NCI-H510A treated with DMSO at 0.1 percent for 48 hours (cell line): ENCODE measurements at places on chromosomes 16 and 17.

DNA sequence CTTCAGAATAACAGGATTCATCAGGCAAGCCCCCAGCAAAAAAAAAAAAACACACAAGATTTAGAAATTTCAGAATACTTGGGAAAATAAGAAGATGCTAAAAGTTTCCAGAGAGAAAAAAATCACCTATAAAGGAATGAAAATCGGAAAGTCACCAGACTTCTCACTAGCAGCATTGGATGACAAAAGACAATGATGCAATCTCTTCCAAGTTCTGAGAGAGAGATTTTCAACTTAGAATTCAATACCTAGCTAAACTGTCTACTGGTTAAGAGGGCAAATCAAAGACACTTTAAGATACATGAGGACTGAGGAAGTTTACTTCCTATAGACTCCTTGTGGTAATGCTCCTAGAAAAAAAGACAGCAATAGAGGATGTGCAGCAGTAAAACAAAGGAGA, 23.9 kb upstream of the TNS4 start:
- DNase-seq = no peak

DNA sequence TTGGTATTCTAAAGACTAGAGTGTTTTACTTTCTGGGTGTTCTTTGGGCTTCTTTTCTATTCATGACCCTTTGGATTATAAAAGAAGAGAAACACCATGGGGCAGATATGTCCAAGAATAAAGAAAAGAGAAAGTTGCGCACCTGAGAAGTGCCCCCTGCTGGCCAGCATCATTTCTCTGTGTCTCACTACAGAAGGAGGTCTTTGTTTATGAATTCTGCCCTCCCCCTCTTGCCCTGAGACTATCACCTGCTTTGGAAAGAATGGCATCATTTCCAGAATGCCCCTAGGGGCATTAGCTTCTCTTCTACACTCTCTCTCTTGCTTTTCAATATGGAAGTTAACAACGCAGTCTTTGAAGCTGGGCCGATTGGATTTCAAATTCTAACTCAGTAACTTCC, 45.0 kb downstream of the CDH13 start:
- DNase-seq = no peak

DNA sequence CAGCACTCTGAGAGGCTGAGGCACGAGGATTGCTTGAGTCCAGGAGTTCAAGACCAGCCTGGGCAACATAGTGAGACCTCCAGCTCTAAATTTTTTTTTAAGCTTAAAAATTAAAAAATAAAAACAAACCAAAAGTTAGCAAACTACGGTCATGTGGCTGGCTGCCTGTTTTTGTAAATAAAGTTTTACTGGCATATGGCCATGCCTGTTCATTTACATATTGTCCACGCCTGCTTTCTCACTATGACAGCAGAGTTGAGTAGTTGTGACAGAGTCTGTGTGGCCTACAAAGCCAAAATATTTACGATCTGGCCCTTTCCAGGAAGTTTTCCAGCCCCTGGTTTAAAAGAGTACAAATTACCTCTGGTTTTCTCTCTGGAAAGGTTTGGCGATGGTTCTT, 3.3 kb downstream of the SLX4 start:
- DNase-seq = no peak

DNA sequence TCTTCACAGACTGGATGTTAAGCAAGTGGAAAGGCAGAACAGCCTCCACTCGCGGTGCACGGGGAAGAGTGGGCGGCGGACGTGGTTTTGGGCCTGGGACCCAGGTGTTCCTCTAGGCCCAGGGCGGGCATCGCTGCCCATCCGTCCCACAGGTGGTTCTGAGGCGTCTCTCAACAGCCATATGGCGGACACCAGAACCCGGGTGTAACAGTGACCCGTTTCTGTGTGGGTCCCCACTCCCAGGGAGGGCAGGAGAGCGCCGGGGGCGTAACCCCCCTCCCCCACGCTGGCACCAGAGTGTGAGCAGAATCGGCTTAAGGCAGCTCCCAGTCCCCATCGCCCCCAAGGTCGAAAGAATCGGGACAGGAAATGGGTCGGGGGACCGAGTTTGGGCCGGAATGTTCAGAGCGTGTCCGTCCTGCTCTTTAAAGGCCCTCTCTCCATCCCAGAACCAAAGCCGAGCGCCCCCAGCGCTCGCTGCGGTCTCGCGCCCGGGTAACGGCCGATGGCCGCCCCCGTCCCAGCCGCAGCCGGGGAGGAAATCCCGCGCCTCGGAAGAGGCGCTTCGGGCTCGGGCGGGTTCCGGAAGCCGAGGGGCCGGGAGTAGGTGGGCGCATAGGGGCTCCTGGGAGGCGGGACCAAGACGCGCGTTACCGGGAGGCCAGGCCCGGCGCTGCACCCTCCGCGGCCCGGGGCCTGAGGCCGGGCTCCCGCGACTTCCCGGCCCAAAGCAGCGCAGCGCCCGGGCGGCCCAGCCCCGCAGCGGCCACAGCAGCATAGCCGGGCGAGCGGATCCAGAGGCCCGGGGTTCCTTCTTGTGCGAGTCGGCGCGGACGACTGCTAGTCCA, at the start of gene TK2:
TK2 (minus strand) TSS at position 839 of the 848 bp plus-strand sequence; CDS start at position 778, 61 bp downstream.
- no peak for DNase-seq

- no peak for DNase-seq
These were observed 81.8 kb upstream of the TBC1D3K start for GRCh38 chr17:37842401-37842800.

DNA sequence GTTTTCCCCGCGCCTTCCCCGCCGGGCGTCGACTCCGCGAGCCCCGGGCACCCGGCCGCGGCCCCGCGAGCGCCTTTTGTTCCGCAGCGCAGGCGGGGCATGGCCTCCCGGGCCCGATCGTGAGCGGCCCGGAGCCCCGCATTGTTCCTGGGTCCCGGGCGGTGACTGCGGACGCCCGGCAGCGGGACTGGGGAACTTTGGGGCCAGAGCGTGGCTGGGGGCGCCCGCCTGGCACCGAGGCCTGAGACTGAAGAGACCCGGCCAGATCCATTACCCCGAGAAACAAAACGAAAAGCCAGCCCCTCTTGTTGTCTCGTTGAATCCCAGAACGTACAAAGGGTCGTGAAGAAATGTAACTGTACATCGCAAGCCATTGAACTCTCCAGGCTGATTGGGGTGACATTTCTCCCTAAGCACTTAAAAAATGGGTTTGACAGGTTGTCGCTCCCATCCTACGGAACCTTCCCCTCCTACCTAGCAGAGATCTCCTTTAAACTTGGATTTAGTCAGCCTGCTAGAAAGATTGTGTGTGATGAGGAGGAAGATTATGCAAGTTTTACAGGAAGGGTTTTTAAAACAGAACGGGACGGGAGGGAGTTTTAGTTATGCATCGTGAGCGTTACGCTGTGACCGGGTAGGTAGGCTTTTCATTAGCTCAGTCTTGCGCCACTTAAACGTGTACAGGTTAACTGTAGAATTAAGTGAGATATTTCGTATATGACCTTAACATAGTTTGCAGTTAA, 825 bp downstream of the METTL9 start:
- DNase-seq = peak; percentile 74

DNA sequence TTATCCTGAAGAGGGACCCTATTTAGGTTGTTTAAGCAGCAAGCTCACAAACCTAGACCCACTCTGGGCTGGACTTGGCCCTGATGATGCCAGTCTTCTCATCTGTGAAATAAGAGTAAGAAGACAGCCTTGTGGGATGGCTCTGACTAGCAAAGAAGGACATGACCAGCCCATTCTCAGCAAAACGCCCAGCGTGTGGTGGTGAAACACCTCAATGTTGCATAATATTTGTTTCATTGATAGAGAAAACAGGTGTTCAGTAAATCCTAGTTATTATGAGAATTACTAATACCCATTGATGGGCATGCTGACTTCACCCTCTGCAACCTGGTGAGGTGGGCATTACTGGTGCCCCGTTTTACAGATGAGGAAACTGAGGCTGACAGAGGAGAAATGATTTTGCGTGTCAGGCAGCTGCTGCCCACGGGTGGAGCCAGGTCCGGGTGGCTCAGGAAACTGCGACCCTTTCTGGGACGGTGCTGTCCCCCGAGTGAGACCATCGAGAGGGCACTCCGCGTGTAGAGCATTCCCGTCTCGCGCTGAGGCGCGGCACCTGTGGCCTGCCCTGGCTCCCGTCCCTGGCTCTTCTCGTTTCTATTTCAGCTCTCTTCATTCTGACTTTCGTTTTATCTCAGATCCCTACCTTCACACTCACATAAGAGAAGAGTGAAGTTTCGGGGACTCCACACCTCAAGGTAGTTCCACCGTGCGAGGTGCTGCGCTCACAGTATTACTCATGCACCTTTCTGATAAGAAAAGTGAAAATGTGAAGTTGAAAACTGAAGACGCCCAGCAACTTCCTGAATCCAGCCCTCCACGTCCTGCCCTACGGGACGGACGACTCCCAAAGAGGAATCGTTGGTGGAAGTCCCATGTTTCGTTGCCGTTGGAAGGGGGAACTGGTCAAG, 48.5 kb downstream of the IRF8 start:
- DNase-seq = no peak

- peak; percentile 37 for DNase-seq
These were observed 46.7 kb downstream of the WNT3 start for GRCh38 chr17:46771561-46772474.

DNA sequence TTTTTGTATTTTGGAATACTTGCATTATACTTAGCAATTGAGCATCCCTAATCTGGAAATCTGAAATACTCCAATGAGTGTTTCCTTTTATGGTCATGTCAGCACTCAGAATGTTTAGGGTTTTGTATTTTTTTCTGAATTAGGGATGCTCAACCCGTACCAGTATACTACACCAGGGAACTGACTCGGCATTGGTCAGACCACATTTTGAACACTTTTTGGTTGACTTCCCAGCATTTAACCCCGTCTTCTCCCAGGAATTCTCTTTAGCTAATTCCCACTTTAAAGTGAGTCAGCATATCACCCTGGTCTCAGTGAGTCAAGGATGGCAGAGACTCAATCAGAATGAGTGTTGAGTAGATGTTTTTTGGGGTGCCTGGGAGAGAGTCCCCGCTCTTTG, 177.9 kb downstream of the SPECC1 start:
- DNase-seq = no peak

DNA sequence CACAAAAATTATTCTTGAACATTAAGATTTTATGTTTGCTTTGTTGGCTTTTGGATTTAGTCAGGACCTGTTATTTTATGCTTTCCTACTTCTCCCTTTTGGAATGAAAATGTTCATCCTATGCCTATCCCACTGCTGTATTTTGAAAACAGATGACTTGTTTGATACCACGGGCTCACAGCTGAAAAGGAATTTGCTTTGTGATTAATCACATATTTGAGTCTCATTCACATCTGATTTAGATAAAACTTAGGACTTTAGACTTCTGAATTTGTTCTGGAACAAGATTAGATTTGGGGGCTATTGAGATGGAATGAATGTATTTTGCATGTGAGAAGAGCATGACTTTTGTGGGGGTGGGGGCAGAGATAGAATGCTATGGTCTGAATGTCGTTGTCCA, 1012.6 kb downstream of the CDH11 start:
- no peak for DNase-seq

DNA sequence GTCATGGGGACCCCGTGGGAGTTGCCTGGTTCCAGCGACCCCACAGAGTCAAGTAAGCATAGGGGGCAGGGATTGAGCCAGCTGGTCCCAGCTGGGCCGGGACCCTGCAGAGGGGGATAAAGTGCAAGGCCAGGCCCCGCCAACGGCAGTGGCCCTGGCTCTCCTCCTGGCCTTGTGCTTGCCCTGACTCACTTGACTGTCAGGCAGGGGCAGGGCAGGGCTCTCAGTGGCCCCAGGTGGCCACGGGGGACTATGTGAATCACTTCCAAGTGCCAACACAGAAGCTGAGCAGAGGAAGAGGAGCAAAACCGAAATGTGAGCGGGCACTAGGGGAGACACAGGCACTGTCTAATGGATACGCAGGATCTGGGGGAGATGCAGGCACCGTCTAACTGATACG, 21.6 kb upstream of the NCBP3 start:
- no peak for DNase-seq

DNA sequence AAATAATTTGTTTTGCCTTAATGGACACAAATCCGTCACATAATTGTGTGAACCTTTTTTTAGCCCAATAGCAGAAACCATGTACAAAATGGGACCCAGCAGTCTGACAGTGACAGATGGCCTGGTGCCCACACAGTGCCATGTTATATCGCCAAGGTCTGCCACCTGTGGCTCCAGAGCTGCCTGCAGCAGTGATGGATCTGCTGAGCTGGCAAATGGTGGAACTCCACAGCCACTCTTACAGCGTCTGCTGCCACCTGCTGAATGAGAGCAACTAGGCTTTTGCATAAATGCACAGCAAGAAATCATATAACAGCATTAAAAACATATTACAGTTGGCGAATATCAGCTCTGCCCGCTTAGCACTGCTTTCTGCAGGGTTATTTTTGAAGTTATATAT, 59.4 kb downstream of the NUP93 start:
- peak; percentile 47 for DNase-seq

DNA sequence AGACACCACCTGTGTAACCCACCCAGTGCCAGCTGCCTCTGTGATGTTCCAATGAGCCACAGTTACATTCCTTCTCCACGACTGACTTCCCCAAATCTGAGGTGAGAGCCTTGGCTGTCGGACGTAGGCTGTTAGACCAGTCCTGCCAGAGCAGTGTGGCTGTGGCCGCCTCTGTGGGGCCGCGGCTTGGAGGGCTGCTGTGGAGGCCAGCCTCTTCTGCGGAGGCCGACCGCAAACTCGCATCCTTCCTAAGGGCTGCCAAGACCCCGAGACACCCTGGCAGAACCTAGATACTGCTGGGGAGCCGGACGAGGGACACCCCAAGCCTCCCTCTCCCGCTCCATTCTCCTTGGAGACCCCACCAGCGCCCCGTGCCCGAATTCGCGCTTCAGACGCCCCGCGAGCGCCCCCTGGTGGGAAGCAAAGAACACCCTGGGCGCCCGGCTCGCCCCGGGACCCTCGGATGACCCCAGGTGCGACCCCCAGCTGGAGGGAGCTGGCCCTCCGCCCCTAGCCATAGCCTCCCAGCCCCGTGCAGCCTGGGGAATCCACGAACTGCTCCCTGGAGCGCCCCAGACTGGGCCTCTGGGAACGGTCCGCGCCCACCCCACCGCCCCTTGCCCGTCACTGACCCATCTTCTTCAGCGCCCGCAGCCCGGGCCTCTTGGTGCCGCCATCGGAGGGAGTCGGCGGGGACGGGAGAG, 547 bp downstream of the PLCD3 start:
- no peak for DNase-seq

- DNase-seq = no peak
These were observed 3.8 kb upstream of the LIMD2 start for GRCh38 chr17:63703556-63704258.

GRCh38 chr16:49471038-49471727, 97.6 kb downstream of the C16orf78 start:
- no peak for DNase-seq

- no peak for DNase-seq
These were observed 1174.8 kb downstream of the CDH11 start for GRCh38 chr16:63947022-63947421.
